Vagina (tissue), 2 donors: ENCODE measurements at places on chromosomes 4 and X. TPM values are rescaled to one million over a fixed set of nuclear protein-coding genes. Genes with fewer than 3 reads are reported as not detected.

DNA sequence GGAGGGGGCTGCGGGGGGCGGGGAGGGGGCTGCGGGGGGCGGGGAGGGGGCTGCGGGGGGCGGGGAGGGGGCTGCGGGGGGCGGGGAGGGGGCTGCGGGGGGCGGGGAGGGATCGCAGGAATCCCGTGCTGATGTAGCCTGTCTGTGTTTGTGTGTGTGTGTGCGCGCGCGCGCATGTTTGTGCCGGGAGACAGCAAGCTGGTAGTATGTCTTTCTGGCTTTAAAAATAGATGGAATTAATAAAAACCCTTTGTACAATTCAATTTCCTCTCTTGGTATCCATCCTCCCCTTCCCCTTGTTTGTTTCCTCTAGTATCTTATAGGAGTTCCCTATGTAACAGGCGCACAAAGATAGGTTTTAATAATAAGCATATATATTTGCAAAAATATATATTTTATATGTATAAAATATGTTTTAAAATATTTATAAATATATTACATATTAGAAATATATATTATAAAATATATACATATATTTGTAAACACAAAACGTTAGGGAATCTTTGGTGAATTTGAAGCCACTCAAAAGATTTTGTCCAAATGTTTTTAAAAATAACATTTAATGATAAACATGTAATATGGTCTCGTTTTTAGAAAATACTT lies 782 bp downstream of the ARHGAP24 start:
- H3K4me3 ChIP-seq = peak overlapping the region; percentile 60
- peak overlapping the region; percentile 60 for H3K27ac ChIP-seq
- DNase-seq = no peak

- no peaks in the 10 kb centered on the region for H3K4me1 ChIP-seq
- H3K27me3 ChIP-seq = no peaks in the 10 kb centered on the region
- no peak overlapping the region for H3K27ac ChIP-seq
- no peak for DNase-seq
- H3K4me3 ChIP-seq = no peak overlapping the region
These were observed 64.5 kb downstream of the TEC start for GRCh38 chr4:48205107-48205506.

- no peaks in the 10 kb centered on the region for H3K36me3 ChIP-seq
- no peak overlapping the region for H3K4me3 ChIP-seq
- no peaks in the 10 kb centered on the region for H3K27me3 ChIP-seq
These were observed 17.2 kb upstream of the ARSJ start for GRCh38 chr4:113996599-113997177.

DNA sequence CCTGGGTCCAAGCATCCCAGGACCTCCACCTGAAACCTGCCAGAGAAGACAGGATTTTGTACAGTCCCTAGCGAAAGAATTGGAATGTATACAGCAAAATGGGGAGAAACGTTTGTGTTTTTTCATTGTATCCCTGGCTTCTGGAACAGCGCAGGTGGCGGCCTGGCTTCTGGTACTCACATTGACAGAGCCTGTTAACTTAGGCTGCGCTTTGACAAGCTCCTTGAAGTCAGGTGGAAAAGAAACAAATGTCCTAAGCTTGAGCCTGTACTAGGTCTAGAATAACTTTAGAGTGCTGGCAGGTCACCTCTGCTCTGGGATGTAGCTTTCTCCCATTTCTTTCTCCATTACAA lies 343.7 kb upstream of the KLF3 start:
- H3K27me3 ChIP-seq = no peaks in the 10 kb centered on the region
- H3K4me3 ChIP-seq = no peak overlapping the region
- H3K4me1 ChIP-seq = peaks cover 30% of the 10 kb centered on the region
- peak overlapping the region; percentile 88 for H3K27ac ChIP-seq

DNA sequence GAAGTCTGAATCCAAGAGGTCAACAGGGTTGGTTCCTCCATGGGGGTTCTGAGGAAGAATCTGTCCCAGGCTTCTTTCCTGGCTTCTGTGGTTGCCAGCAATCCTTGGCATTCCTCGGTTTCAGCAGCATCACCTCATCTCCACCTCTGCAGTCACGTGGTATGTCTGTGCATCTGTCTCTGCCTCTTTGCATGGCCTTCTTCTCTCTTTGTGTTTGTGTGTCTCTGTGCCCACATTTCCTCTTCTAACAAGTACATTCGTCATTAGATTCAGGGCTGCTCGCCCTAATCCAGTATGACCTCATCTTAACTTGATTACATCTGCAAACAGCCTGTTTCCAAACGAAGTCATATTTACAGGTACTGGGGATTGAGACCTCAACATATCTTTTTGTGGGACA lies 114.0 kb downstream of the BCOR start:
- H3K4me3 ChIP-seq = no peak overlapping the region
- no peak overlapping the region for H3K27ac ChIP-seq
- no peaks in the 10 kb centered on the region for H3K36me3 ChIP-seq
- DNase-seq = no peak
- H3K4me1 ChIP-seq = no peaks in the 10 kb centered on the region

DNA sequence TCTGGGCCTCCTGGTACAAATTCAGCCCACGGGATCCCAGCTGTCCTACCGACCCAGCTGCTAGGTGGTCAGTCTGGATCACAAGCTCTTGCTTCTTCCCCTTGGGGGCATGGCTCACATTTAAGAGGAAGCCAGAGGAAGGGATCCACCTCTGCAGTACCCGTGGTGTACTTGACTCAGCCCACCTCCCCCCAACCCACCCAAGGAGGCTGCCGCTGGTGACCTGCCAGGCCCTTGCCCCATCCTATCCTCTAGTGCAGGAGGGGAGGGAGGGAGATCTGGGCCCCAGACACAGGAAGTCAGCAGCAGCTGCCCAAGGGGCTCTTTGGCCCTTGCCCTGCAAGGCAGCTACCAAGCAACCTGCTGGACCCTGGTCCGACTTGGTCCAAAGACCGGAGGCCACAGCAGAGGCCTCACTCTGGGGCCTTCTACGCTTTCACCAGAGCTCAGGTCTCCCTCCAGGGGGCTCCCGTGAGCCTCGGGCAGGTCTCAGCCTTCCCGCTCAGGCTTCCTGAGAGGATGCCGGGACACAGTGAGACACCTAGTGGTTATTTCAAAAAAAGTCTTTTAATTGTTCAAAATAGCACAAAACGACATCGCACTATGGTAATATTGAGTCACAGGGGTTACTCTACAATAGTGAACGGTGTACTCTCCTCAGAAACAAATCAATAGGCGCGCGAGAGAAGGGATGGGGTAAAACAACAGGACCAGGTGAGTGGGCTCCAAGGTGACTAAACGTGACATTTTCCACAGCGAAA lies 2.7 kb upstream of the RENBP start:
- no peak overlapping the region for H3K4me3 ChIP-seq
- no peak for DNase-seq
- H3K27ac ChIP-seq = no peak overlapping the region
- no peaks in the 10 kb centered on the region for H3K27me3 ChIP-seq
- no peaks in the 10 kb centered on the region for H3K4me1 ChIP-seq

GRCh38 chr4:53060278-53060677 lies 198.2 kb downstream of the RASL11B start:
- H3K27ac ChIP-seq = no peak overlapping the region
- H3K36me3 ChIP-seq = no peaks in the 10 kb centered on the region
- DNase-seq = no peak
- no peak overlapping the region for H3K4me3 ChIP-seq
- no peaks in the 10 kb centered on the region for H3K27me3 ChIP-seq

GRCh38 chrX:47380268-47380667 lies 9.9 kb downstream of the ZNF157 start:
- no peak overlapping the region for H3K27ac ChIP-seq
- peak overlapping the region; percentile 16 for H3K4me3 ChIP-seq
- H3K27me3 ChIP-seq = no peaks in the 10 kb centered on the region
- no peaks in the 10 kb centered on the region for H3K36me3 ChIP-seq
- no peaks in the 10 kb centered on the region for H3K4me1 ChIP-seq
- no peak for DNase-seq

DNA sequence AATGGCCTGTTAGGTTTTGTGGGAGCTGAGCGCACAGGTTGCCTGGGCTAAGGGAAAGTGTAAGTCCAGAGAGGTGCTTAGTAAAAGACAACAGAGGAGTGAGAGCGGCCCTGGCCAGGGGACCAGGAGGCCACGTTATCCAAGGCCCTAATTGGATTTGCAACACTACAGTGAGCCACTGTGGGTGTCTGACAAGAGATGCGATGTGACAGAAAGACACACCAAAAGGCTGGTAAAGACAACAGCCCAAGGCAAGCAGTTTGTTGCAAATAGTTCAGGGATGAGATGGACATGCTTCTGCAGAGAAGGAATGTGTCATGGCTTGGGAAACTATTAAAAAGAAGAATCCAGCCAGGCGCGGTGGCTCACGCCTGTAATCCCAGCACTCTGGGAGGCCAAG lies 162.7 kb upstream of the KIT start:
- H3K27me3 ChIP-seq = no peaks in the 10 kb centered on the region
- no peaks in the 10 kb centered on the region for H3K36me3 ChIP-seq
- H3K4me3 ChIP-seq = no peak overlapping the region
- peaks cover 7% of the 10 kb centered on the region for H3K4me1 ChIP-seq

- H3K4me3 ChIP-seq = no peak overlapping the region
- H3K36me3 ChIP-seq = no peaks in the 10 kb centered on the region
- H3K27ac ChIP-seq = no peak overlapping the region
- H3K27me3 ChIP-seq = no peaks in the 10 kb centered on the region
- no peak for DNase-seq
- peaks cover 14% of the 10 kb centered on the region for H3K4me1 ChIP-seq
These were observed 122.4 kb downstream of the RASL11B start for GRCh38 chr4:52984462-52984881.

The CCNA2 gene
- total RNA-seq = 5.4 TPM

The ATP11C gene
- total RNA-seq = 24.1 TPM

DNA sequence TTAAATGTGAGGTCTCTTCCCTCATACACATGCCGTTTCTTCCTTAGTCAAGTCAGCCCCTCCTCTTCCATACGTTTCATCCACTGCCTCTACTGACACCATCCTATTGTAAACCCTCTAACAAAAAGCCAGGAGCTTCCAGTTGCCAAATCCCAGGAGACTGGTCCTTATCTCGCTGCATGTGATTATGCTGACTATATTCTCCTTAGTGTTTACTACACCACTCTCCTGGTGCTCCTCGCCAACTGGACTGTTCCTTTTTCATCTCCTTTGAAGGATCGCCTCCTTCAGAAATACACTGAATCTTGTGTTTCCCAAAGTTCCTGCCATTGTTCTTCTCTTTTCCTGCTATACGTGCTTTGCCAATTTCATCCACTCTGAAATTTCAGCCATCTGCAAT lies 27.7 kb downstream of the MAML3 start:
- H3K27ac ChIP-seq = no peak overlapping the region
- H3K4me3 ChIP-seq = no peak overlapping the region
- no peaks in the 10 kb centered on the region for H3K27me3 ChIP-seq
- DNase-seq = no peak
- no peaks in the 10 kb centered on the region for H3K4me1 ChIP-seq
- no peaks in the 10 kb centered on the region for H3K36me3 ChIP-seq
